ENCODE measurements at places on chromosomes 16 and 17.
A peak's percentile ranks its signal among the peaks of the same experiment; 100 is the strongest.

DNA sequence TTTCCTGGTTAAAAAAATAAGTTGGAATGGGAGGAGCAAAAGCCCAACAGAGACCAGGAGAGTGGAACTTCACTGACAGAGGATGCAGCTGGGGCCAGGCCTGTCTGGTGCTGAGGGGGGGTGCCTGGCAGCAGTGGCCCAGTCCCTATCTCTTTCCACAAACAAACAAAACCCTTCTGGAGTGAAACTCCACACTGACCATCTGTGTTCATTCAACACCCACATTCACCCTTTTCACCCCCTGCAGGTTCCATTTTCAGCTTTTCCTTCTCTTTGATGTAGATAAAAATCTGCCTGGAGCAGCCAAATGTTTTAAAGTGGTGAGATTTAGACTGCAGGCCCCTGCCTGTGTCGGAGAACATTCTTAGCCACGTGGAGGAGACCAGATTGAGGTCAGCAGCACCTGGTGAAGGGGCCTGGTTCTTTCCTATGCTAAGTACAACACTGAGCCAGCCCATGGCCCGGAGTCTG, 161.4 kb upstream of the CDH11 start:
- no peak for DNase-seq

DNA sequence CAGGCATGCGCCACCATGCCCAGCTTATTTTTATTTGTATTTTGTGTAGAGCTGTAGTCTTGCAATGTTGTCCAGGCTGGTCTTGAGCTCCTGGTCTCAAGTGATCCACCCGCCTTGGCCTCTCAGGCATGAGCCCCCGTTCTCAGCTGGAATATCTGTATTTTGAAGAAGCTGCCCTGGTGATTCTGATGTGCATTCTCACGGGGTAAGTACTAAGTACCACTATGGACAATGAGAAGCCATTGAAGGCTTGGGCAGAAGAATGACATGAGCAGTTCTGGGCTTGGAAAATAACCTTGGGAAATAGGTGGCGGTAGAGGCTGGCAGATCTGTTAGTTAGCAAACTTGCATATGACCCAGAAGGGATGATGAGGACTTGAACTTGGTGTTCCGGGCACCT, 15.6 kb upstream of the NKD1 start:
- no peak for DNase-seq

DNA sequence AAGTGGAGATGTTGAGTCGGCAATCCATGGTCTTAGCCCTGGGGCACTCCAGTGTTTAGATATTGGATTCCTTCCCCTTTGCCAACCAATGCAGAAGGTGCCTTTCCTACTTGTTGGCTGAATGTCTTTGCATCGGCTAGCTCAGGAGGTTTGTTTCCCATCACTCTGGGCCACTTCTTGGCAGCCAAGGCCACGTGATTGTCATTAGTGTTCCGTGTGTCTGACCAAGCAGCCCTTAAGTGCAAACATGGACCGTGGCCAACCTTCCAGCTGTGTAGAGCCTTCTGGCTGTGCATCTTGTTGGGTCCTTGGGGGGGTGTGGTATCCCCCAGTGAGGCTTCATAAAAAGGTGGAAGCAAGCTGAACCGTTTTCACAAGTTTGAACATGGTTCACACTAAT, 66.0 kb downstream of the GNAO1 start:
- DNase-seq = no peak

DNA sequence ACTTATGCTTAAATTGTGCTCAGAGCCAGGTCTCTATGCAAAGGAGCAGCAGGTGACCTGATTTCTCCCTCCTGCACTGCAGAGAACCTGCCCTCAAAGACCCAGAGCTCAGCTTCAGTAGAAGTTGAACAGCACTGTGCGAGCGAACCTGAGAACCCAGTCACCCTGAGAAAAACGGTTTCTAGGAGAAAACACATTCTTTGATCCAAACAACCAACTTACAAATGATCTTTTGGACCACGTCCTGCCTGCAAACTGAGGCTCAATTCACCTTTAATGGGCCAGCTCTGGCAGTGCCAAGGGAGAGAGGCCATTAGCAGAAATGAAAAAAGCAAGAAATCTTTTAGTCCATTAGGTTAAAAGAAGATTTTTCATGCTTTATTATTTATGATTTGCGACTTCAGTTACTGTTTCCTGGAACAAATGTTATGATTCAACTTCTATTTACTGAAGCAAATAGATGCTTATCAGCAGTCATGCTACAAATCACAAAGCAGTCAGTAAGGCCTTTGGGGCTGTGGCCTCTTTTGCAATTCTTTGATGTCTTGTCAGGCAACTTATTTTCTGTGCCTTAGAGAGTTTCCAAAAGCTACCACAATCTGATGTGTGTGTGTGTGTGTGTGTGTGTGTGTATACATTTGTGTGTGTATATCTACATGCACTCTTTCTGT, 65.7 kb upstream of the LRRC37A3 start:
- DNase-seq = peak; percentile 65

DNA sequence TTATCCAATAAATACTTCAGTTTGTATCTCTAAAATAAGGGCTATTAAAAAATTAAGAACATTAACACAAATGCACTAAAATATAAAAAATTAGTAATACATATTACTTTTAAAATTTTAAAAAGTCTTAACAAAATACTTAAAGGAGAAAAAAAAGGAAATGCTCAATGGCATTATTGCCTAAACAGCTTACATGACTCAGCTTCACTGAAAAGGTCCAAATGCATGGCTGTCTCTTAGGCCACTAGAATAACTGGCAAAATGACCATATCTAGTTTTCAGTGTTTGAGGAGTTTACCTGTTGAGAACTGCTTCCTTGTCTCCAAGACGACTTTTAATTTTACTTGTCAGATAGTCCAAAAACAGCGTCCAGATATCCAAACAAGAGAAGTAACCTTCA, 66.0 kb downstream of the XPO6 start:
- no peak for DNase-seq

DNA sequence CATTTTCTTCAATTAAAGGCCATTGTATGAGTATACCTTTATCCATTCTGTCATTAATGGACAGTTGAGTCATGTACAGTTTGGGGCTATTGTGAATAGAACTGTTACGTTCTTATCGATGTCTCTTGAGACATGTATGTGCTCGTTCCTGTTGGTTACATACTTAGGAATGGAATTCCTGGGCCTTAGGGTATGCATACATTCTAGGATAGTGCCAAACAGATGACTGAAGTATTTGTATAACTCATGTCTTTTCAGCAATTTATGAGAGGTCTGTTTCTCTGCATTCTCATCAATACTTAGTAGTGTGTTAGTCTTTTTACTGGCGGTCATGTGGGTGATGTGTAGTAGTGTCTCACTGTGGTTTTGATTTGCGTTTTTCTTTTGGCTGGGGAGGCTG, 81.2 kb downstream of the USP22 start:
- DNase-seq = no peak

- DNase-seq = no peak
Measured at GRCh38 chr16:14248791-14249190, 177.7 kb downstream of the MRTFB start.

DNA sequence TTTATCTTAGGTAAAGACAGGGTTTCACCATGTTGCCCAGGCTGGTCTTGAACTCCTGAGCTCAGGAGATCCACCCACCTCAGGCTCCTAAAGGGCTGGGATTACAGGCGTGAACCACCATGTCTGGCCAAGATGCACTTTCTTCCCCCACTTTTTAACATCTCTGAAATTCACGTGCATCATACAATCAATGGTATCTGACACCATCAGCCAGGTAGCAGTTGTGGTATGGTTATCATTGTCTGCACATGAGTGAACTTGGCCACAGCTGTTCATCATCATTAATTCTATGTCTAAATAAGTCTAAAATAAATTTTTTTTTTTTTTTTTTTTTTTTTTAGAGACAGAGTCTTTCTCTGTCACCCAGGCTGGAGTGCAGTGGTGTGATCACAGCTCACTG, 34.2 kb upstream of the MYLK3 start:
- DNase-seq = no peak

- DNase-seq = peak; percentile 33
Measured at GRCh38 chr17:27293359-27293897, 486 bp upstream of the WSB1 start.

DNA sequence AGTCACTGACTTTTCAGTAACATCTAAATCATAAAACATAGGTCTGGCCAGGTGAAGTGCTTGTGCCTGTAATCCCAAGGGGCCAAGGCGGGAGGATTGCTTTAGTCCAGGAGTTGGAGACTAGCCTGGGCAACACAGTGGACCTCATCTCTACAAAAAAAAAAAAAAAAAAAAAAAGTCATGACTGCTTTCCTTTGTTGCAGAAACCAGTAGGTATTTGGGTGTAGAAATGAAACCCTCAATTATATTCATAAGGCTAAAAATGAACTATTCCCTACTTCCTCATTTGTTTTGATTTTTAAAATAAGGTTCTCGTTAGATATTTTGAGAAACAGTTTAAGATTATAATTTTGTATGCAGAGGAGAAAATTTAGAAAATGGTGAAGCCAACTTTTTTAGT, 26.0 kb downstream of the PITPNC1 start:
- DNase-seq = no peak

- DNase-seq = no peak
Measured at GRCh38 chr17:77491921-77492445, 351.2 kb downstream of the SEC14L1 start.

DNA sequence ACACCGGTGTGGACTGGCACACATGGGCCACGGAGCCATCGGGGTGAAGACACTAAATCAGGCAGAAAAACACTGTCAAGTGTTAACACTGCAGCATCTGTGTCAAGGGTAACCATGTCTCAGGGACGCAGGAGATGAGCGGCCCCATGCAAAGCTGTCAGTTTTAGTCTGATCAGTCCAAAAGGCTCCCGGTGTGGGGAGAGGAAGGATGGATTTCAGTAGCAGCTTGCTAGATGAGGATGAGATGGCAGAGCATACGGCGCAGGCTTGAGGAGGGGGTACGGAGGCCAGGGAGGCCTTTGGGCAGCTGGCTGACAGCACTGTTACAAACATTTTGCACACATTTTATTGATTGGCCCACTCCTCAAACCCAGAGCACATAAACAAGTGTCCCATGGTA, 98.1 kb downstream of the GNAO1 start:
- DNase-seq = no peak

GRCh38 chr16:74922150-74923138, 62.5 kb downstream of the WDR59 start:
- DNase-seq = no peak

DNA sequence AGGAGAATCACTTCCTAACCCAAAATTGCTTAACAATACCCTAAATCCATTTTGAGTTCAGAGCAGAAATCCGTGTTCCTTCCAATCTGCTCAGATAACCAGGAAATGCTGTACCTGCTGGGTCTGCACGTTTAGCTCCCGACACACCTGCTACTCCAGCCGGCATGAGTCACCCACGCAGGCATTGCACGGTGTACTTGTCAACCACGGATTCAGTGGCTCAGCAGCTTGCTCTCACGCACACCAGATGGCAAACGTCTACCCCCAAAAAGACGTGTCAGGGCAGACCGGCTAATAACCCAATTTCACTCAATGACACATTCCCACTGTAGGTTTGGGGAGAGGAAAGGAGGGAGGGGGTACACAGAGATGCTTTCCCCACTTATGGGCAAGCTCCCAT, 468.1 kb downstream of the SOX9 start:
- DNase-seq = peak; percentile 42

GRCh38 chr17:81075307-81075706, 40.4 kb downstream of the BAIAP2 start:
- no peak for DNase-seq

GRCh38 chr16:72764015-72764654, 283.8 kb downstream of the ZFHX3 start:
- no peak for DNase-seq

- DNase-seq = peak; percentile 5
Measured at GRCh38 chr16:50305441-50306061, 39.2 kb downstream of the ADCY7 start.

- no peak for DNase-seq
Measured at GRCh38 chr16:84514295-84514873, 9.9 kb upstream of the MEAK7 start.

- no peak for DNase-seq
Measured at GRCh38 chr16:25189305-25189704, 27.4 kb upstream of the AQP8 start.

DNA sequence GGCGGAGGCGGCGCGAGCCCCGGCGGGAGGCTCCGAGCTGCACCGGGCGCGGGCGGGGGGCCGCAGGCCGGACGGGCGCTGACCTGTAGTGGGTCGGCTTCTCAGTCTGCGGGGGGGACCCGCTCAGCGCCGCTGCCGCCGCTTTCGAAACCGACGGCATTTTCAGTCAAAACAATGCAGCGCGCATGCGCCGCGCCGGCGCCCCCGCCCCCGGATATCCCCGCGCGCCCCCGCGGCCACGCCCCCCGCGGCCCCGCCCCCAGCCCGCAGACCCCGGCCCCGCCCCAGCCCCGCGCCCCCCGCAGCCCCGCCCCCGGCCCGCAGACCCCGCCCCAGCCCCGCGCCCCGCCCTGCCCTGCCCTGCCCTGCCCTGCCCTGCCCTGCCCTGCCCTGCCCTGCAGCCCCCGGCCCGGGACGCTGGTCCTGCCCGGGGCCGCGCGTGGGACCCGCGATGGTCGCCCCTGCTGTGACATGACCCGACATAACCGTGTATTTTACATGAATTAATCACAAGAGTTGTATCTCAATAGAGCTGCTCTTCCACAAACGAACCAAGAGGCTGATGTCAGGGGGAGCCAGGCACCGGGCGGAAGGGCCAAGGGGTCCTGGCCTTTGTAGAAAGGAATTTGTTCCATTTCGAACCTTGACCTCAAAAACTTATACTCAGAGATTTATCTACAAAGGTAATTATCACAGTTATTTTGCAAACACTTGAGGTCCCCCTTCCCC, at the start of gene UNKL:
TSS of gene UNKL (minus strand) at position 173 of the 729 bp plus-strand sequence. CDS start at position 160, 13 bp downstream.
- peak; percentile 91 for DNase-seq

DNA sequence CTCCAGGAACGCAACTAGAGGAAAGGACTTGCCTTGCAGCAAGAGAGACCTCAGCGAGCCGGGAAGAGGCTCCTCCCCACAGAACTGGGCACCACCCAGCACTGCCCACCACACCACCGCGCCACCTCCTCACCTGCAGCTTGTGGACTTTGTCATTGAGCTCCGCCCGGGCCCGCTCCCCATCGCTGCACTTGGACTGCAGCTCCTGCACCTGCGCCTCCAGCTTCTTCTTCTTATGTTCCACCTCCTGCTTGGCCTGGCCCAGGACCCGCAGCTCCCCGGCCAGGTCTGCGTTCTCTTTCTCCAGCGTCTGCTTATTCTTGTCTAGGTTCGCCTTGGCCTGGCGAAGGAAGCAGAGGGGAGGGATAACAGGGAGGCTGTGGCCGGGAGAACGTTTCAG, 76.7 kb downstream of the NDE1 start:
- no peak for DNase-seq

GRCh38 chr16:69703638-69704037, 22.7 kb downstream of the NQO1 start:
- DNase-seq = no peak

GRCh38 chr17:73887739-73888138, 243.5 kb upstream of the SDK2 start:
- DNase-seq = no peak

Measured in activated CD4-positive, alpha-beta T cell treated with anti-CD3 and anti-CD28 coated beads for 36 hours (primary cell).